ENCODE measurements at places on chromosomes 13 and 19. TPM values are rescaled to one million over a fixed set of nuclear protein-coding genes. Genes with fewer than 3 reads are reported as not detected.

GRCh38 chr13:26247011-26247410, 6.9 kb upstream of the CDK8 start:
- DNase-seq: no peak

DNA sequence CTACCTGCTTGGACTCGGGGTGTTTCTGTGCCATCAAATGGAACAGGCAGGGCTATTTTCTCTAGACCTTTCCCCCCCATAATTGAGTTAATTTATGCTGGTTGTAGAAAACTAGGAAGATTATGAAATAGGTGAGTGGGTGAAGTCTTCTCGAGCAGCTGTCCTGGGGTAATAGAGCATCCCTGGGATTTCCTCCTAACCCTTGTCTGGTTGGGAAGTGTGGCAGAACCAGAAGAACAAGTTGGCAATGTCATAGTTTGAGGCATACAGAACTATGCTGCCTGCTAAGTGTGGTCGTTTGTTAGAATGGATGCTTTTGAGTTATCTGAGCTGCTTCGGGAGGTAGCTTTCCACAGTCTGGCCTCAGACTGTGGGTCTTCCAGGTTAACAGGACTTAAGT, 3.7 kb downstream of the GATAD2A start:
- DNase-seq: no peak

FFAR2 gene
- not detected for total RNA-seq

MUC16 gene
- total RNA-seq: 0.07 TPM

ZNF682 gene
- 26.9 TPM for total RNA-seq

DNA sequence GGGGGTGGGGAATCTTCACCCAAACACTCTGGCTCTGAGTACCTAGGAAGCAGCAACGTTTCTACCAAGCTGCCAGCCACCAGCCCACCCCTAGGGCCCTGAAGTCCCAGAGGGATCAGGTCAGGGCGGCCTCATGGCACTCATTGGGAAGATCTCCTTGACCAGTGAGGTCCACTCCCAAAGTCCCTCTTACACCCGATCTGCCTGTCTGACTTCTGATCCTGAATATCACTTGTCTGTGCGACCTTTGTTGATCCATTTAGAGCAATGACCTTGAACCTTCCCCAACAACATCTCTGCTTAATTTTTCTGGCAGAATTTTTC, 2.1 kb upstream of the GNA15 start:
- no peak for DNase-seq

GRCh38 chr19:35986664-35987570, 8.1 kb upstream of the SDHAF1 start:
- peak; percentile 76 for DNase-seq

FGF22 gene
- total RNA-seq: 0.37 TPM

- DNase-seq: no peak
These were observed 7.2 kb downstream of the GPX4 start for GRCh38 chr19:1110809-1111640.

- no peak for DNase-seq
These were observed 3.4 kb upstream of the NUP62 start for GRCh38 chr19:49932731-49933131.

DNA sequence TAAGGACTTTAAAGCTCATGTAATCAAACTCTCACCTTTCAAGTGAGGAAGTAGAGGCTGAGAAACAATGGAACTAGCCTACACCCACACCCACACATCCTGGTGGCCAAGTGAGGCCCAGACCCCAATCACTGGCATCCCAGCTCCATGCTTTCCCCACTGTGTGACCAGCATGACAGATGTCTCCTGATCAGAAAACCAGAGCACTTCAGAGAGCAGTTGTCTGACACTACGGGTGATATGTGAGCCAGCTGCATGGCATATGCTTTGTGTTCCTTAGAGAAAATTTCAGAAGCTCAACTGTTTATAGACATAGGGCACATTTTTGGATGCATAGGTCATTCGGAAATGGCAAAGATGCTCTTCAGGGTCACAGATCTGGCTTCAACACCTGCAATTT, 315.2 kb downstream of the NDFIP2 start:
- no peak for DNase-seq

- DNase-seq: no peak
These were observed 14.4 kb downstream of the ARHGAP35 start for GRCh38 chr19:46875234-46875633.

GRCh38 chr13:28531077-28531844, 36.3 kb upstream of the FLT1 start:
- DNase-seq: peak; percentile 79

EXOC3L2 gene
- total RNA-seq: not detected

ZNF541 gene
- not detected for total RNA-seq

DNA sequence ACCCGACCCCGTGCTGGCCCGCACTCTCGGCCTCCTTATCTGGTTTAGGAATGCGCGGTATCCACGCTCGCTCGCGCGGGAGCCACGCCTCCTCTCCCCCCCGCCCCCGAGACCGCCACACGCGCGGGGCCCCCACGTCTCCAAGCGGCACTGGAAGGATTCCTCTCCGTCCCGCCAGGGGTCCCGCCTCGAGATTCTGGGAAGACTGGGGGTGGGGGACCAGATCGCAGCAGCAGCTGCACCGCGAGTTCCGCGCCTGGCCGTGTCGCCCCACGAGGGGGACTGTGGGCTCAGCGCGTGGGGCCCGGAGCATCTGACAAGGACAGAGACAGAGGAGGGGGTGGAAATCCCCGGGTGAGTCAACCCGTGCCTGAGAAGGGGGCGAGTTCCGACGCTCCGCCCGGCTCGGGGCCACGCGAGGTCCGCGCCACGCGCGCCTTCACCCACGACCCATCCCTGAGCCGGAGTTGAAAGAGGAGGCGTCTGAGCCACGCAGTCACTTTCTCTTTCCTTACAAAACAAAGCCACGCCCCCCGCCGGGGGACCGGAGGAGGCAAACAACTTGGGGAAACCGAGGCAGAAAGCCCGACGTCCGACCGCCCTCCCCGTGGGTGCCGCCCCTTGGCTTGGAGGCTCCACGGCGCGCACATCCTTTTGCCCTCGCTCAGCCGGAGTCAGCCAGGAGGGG, 814 bp downstream of the S1PR2 start:
- DNase-seq: no peak

DNA sequence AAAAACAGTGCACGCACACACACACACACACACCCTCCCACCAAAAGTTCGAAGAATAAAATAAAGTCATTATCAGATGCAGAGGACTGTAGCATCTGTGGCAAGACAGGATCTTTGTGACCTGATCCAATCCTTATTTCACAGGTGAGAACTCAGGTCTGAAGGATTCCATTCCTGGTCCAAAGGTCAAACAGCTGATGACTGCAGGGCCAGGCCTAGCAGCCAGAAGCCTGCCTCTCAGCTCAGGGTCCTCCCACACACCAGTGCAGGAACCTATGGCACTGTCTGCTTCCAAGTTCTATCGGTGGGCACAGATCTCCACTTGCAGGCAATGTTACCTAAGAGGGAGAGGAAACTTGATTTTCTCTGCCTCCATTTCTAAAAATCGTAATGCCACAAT, 57.5 kb downstream of the SERP2 start:
- peak; percentile 29 for DNase-seq

DNA sequence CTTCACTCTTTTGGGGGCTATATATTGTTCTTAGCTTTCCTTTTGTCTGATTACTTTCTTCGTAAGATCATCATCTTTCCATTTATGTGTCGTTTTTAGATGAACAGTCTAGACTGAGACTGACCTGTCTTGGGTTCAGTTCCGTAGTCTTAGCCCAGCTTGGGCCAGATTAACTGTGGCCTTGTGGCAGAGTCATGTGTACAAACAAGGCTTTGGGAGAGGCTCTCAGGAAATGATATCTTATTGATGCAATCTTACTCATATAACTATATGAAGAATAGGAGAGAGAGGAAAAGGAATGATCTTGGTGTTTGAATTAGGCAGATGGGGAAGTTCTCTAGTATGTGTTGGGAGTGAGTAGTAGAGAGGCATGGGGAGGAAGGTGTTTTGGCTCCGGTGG, 6.8 kb upstream of the ERCC5 start:
- DNase-seq: no peak

LTBP4 gene
- 70.0 TPM for total RNA-seq

CABP5 gene
- not detected for total RNA-seq

DNA sequence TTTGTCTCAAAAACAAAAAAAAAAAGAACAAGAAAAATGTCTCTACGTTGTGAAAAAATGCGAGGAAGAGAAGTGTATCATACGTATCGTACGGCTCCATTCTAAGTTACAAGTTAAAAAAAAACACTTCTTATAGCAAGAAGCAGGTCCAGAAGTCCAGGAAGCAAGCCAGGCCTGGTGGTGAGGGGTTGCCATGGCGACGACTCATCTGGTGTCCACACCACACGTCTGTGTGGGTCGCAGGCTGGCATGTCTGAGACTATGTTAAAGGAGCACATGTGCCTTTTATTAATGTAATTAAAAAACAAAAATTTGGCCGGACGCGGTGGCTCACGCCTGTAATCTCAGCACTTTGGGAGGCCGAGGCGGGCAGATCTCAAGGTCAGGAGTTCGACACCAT, 5.9 kb downstream of the MED16 start:
- no peak for DNase-seq

DNA sequence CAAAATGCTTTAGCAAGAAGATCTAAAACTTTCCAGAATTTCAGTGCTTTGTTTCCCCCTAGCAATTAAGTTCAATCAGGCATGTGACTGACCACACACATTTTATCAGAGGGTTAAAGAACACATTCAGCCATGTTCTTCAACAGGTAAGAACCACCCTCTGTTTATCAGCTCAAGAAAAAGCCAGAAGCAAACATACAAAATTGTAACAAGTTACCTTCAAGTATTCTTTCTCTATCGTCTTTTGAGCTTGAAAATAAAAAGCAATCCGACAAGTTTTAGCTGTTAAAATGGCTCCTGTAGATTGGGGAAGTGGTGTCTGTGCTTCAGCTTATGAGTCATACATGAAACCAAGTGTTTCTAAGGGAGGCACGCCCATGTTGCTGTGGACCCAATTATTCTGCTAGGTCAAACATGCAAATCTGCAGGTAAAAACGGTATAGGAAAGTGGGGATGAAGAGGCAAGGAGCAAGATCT, at the start of gene ELF1:
Gene ELF1, minus strand, starts transcription at position 306 of the 477 bp plus-strand sequence. CDS start 37,262 bp downstream, outside the sequence.
- no peak for DNase-seq

KLK15 gene
- not detected for total RNA-seq

ICAM5 gene
- total RNA-seq: not detected

- DNase-seq: peak; percentile 73
These were observed 576 bp downstream of the DOT1L start for GRCh38 chr19:2164020-2164998.

DNA sequence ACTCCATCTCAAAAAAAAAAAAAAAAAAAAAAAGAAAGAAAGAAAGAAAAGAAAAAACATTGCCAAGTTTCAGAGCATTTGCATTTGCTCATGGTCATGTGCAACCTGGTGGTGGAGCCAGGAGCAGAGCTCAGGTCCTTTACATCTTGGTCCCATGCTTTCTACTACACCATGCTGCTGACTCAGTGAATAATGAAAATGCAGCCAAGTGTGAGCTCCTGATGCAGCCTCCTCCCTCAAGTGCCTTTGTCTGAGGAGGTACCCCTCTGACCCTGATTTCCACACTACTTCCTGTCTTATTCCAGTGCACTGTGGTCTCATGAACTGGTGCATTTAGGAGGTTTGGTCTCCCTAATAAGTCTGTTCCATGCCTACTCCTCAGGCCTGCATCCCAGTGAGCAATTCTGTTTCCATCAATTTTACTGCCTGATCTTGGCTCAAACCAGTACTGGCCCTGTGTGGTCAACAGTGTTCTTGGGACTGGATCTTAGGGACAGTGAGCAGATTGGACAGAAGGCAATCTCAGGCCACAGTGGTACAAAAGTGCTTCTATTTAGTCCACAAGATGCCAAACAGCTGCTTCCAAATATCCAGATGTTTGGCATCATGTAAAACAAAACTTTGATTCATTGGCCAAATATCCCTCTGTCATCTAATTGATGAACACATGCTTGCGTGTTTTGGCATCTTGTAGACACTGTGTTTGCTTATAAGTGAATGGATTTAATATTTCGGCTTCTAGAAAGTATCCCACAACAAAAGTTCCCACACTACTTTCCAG, 28.8 kb upstream of the LRCH1 start:
- DNase-seq: no peak

HOMER3 gene
- 66.9 TPM for total RNA-seq

GRCh38 chr13:107461751-107462150, 753.6 kb downstream of the LIG4 start:
- no peak for DNase-seq

DNA sequence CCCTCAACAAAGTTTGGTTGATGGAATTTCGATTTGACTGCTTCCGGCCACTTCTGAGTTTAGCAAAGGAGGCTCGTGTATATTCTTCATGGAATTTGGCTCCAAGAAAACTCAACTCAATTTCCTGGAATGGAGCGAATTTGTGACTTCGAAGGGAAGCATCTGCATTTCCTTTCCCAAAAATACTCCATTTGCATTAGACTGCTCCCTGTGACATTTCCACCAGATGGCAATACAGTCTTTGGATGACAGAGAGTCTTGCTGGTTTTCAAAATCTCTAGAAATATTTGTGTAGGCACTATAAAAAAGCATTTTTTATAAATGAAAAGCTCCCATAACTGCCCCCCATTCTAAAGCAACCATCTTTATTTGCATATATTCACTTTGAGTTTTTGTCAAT, 4.1 kb downstream of the C1QTNF9 start:
- DNase-seq: no peak

DNA sequence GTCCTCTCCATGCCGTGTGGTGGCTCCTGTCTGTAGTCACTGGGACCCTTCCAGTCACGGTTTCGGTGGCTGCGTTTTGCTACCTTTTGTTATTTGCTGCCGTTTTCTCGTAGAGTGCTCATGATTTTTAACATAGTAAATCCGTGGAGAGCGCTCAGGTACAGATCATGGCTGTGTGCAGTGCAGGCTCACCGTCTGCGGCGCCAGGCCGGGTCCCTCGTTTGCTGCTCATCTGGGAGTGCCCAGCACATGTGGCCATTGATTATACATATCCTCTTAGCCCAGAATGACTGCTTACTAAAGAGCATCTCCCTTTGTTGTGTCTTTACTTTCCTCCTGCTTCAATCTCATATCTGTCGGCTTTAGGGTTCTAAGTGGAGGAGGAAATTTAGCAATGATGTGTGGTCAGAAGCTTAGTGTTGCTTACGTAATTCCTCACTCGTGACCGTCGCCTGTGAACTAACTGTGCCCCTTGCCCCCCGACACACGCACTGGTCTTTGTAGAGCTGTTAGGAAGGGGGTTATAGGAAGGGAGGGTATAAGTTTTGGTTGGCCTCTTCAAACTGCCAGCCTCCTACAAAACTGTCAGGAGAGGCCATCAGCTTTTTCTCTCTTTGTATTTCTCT, 31.8 kb downstream of the TFDP1 start:
- no peak for DNase-seq

ZNF98 gene
- not detected for total RNA-seq

S1PR5 gene
- total RNA-seq: 1.1 TPM

NCR1 gene
- not detected for total RNA-seq
